SJCRH30 (cell line): ENCODE measurements at places on chromosomes 6 and 20. TPM values are rescaled to one million over a fixed set of nuclear protein-coding genes. Genes with fewer than 3 reads are reported as not detected.

The GGTLC1 gene
- total RNA-seq: not detected in 2 replicates

The RGS17 gene
- 13.6 and 15.5 TPM in 2 replicates for total RNA-seq

The PROCR gene
- 9.0 and 9.6 TPM in 2 replicates for total RNA-seq

The PRKN gene
- not detected in 2 replicates for total RNA-seq

The C2 gene
- total RNA-seq: 1.2 and 1.5 TPM in 2 replicates

The RHAG gene
- not detected in 2 replicates for total RNA-seq

The CST5 gene
- not detected in 2 replicates for total RNA-seq

DNA sequence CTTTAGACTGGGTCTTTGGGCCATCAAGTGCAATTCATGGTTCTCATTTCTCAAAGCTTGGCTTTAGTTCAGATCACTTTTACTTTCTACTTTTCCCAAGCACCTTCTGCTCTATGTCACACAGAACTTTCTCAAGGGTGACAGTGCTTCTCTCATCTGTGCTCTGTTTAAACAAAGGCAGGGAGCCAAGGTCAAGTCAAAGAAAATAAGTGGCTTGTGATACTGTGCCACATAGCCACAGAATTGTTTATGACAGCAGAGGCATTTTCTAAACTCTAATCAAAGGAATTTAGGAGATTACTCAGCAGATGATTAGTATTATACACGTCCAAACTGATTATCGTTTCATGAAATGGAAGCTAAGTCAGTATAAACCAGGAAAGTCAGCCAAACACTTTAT, 348.0 kb downstream of the HDGFL1 start:
- DNase-seq: no peak

GRCh38 chr20:39129523-39129922, 167.4 kb downstream of the DHX35 start:
- DNase-seq: no peak

GRCh38 chr6:119476554-119476953, 127.0 kb upstream of the MAN1A1 start:
- DNase-seq: no peak

- DNase-seq: no peak
These were observed 3.3 kb upstream of the BIRC7 start for GRCh38 chr20:63232235-63233060.

GRCh38 chr6:63114610-63115211, 96.6 kb upstream of the FKBP1C start:
- DNase-seq: no peak

DNA sequence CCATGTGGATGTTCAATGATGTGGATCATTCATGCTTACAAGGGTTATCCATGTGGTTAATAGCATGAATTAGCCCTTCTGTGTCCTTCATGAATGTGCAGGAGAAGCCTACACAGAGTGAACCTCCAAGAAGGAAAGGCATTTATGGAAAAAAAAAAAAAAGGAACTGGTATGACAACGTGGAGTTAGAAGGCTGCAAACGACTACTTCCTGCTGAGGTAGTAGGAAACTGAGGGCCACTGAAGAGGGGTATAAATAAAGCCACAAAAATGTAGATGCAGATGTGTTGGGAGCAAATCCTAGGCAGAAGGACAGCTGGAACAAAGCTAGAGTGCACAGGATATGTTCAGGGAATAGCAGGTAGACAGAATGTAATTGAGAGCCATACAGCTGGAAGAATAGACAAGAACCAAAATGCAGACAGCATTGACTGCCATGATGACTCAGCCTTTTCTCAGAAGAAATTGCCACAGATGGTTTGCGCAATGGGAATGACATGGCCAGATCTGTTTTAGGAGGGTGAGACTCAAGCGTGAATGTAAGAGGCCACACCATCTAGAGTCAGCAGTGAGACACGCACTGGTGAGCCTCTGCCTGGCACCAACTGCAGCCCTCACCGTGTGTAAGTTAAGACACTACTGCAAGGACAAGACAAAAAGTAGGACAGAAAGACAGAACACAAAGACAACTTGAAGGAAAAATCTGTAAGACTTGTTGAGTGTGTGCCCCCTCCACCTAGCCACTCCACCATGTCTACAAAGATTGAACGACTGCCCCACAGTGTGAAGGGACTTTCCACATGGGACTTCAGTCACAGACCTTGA, 79.8 kb downstream of the KIF13A start:
- DNase-seq: no peak

GRCh38 chr20:49172413-49172812, 15.7 kb downstream of the STAU1 start:
- no peak for DNase-seq

DNA sequence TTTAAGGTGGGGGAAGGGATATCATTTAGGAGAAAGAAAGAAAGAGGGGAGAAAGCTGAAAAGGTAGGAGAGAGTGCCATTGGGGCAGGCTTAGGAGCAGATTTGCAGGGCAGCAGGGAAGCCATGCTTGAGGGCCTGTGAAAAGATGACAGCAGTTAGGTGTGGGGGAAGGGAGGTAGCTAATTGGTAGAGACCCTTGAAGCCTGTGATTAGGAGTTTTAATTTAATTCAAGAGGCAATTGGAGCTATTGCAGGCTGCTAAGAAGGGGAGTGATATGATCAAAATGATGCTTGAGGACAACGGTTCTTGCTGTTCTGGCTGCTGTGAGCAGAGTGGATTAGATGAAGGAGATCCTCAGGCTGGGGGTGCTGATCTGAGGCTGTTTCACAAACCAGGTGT, 24.5 kb upstream of the SEC63 start:
- no peak for DNase-seq

DNA sequence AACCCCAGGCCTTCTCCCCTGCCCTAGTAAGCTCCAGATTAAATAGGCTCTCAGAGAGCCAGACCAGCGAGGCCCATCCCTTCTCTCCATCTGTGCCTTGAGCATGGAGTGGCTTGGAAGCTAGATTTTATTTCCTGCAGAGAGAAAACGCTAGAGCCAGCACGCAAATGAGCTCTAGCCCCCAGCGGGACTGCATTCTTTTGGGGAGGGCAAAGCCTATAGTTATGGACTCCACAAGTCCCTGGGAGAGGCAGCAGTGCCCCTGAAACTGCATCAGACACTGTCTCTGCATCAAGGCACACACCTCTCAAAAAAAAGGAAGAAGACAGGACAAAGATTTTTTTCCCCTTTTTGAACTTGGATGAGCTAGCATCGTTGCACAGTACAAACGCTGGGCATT, 15.8 kb downstream of the FOXF2 start:
- DNase-seq: no peak

- no peak for DNase-seq
These were observed 621.5 kb downstream of the TENT5A start for GRCh38 chr6:81130969-81131368.

- no peak for DNase-seq
These were observed 37.6 kb downstream of the RSPH3 start for GRCh38 chr6:158962371-158962770.

- no peak for DNase-seq
These were observed 40.7 kb downstream of the ZNF451 start for GRCh38 chr6:57130661-57131177.

GRCh38 chr6:93703431-93703830, 284.1 kb upstream of the EPHA7 start:
- DNase-seq: no peak

- DNase-seq: no peak
These were observed 62.0 kb upstream of the HDDC2 start for GRCh38 chr6:125363824-125364165.
